ENCODE measurements at places on chromosomes 6 and 20.

GRCh38 chr6:18039481-18039880 lies 52.0 kb upstream of the KIF13A start:
- no peak for DNase-seq

GRCh38 chr6:133548423-133549159 lies 307.4 kb downstream of the EYA4 start:
- no peak for DNase-seq

DNA sequence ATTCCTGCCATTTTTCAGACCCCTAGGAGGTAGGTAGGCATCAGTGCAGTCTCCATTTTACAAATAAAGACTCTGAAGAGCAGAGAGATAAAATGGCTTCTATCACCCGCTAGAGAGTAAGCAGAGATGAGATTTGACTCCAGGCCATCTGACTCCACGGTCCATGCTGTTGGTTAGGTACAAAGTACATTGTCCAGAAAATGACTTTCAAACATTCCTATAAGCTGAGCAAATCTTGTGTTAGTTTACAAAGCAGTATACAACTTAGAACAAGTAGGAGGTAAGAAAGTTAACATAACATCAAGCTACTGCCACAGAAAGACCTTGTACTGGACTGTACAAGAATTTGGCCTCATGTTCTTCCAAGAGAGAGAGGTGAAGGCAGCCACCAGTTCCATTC lies 14.9 kb downstream of the BTN1A1 start:
- DNase-seq, result no peak

DNA sequence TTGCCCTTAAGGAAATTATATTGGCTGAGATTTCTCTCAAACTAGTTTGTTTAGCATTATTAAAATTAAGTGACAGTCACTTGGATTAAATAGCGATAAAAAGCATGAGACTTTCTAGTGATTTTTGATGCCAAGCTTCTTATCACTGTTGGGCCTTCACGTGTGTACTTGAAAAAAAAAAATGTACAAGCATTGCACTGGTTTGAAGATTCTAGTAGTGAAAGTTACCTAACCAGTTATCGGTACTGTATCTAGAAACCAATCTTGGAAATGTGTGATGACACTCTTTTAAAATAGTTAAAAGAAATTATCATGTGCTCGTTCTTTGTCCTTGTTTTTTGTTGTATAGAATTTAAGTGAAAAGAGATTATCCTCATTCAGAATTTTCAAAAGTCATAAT lies 102.1 kb downstream of the SCAF8 start:
- no peak for DNase-seq

DNA sequence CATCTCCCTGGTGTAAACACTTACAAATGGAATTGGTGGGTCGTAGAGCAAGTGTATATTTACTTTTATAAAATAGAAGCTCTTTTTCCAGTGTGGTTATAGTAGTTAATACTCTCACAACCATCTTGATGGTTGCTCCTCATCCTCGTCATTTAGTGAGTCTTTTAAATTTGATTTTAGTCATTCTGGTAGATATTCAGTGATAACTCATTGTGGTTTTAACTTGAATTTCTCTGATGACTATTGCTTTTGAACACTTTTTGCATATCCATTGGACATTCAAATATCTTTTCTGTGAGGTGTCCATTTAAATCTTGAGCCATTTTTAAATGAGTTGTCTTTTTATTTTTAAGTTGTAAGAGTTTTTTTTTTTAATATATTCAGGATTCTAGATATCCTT lies 189.2 kb upstream of the PHACTR1 start:
- DNase-seq, result no peak

Data from activated naive CD8-positive, alpha-beta T cell treated with anti-CD3 and anti-CD28 coated beads, Interleukin-2, amount 50 U/mL, for 16 hours (primary cell).